Stimulated activated CD8-positive, alpha-beta memory T cell treated with anti-CD3 and anti-CD28 coated beads, Interleukin-4, amount 100 ng/mL, for 24 hours (primary cell): ENCODE measurements at places on chromosomes 1 and 21.

GRCh38 chr1:174534789-174535188 lies 87.0 kb downstream of the GPR52 start:
- DNase-seq: no peak

DNA sequence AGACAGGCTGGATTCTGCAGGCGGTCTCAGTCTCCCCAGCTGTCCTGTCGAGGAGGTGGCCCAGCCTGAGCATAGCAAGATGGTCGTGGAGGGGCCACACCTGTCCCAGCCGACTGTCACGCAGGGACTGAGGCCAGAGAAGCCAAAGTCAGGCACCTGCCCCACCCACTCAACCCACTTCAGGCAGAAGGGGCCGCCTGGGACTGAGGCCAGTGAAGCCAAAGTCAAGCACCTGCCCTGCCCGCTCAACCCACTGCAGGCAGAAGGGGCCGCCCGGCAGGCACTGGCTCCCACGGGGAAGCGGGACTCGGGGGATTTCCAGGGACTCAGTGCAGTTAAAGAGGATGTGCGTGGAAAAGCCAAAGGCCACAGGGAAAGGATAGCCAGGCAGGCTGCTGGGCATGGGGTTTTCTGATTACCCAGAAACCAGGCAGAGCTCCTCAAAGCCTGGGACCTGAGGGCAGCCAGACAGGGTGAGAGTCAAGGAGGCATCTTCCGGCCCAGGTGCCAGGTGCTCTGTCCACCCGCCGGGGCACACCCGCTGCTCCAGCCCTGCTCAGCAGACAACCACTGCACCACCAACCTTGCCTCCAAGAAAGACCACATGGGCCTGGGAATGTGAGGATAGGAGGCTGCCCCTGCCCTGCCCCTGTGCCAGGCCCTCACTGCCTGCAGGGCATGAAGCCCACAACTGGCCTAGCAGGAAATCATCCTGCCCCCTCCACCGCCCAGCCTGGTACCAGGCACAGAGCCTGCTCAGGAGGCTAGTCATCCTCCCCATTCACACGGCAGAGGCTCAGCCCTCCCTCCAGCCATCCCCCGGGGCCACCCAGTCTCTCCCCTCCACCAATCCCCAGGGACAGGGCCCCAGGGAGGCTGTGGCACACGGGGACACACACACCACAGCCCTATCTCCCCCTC lies 41.0 kb downstream of the MEGF6 start:
- DNase-seq: no peak

GRCh38 chr1:195516036-195516435 lies 1092.2 kb downstream of the KCNT2 start:
- DNase-seq: no peak

- DNase-seq: no peak
Measured at GRCh38 chr1:160645386-160646130, 1.3 kb downstream of the SLAMF1 start.

- DNase-seq: no peak
Measured at GRCh38 chr1:227998374-227999055, 8.3 kb upstream of the WNT3A start.

DNA sequence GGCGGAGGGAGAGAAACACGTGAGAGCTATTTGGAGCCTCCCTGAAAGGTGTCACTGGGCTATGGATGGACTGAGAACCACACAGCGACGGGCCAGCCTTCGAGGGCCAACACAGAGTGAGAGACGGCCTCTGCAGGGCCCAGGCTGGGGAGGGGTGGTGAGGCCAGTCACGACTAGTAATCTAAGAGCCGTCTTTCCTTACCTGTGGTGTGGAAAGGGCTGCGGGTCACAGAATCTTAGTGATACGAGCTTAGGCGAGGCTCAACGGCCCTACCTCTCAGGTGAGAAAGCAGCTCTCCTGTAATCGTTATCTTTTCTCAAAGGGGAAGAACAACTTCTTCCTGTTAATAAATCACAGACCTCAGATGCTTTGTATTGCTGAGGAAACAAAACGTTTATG lies 33.4 kb upstream of the COX20 start:
- no peak for DNase-seq

- DNase-seq: no peak
Measured at GRCh38 chr1:197356723-197357533, 88.9 kb downstream of the CRB1 start.

DNA sequence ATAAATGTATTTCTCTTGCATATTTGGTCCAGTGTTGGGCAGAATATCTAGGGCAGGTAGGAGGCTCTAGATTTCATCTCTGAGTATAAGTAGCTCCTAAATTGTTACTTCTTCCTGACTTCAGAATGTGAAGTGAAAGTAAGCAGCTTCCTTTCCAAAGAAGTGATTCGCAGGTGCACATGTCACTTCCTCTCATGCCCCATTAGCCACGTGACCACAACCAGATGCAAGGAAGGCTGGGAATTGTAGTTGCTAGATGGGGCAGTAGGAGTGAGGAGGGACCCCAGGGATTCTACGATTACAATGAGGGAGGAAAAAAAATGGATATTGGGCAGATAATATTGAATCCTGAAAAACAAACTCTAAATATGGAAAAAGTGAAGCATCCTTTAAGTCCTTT lies 113.2 kb upstream of the CYYR1 start:
- no peak for DNase-seq

DNA sequence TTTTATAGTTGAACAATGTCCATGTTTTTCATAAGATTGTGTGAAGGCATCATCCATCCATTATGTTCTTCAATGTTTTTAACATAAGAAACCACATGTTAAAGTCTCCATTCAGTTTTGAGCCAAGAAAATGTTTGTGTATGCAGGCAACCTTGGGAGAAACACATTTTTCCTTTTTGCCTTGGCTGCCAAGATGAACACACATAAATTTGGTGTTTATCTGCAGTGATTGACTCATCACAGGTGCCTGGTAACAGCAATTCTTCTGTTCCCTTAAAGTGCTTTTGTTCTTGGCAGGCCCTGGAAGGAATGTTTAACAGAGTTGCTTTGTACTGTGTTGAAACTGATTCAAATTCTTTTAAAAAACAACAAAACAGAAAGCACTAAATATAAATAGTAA lies 709.9 kb upstream of the ADGRL4 start:
- DNase-seq: no peak
